Heart right ventricle (tissue), 16 donors: ENCODE measurements at places on chromosomes 2 and 18. TPM values are rescaled to one million over a fixed set of nuclear protein-coding genes. Genes with fewer than 3 reads are reported as not detected.

Gene ASXL2
- total RNA-seq, result 33.4 TPM

Gene CD8B2
- total RNA-seq, result not detected

Gene CCDC74B
- total RNA-seq, result 0.73 TPM

Gene SOX11
- total RNA-seq, result 1.9 TPM

Gene GLI2
- total RNA-seq, result 1.0 TPM

Gene SH3RF3
- total RNA-seq, result 9.0 TPM

Gene POTEI
- total RNA-seq, result not detected

Gene SLC8A1
- total RNA-seq, result 876 TPM

Gene NPHP1
- 4.6 TPM for total RNA-seq

DNA sequence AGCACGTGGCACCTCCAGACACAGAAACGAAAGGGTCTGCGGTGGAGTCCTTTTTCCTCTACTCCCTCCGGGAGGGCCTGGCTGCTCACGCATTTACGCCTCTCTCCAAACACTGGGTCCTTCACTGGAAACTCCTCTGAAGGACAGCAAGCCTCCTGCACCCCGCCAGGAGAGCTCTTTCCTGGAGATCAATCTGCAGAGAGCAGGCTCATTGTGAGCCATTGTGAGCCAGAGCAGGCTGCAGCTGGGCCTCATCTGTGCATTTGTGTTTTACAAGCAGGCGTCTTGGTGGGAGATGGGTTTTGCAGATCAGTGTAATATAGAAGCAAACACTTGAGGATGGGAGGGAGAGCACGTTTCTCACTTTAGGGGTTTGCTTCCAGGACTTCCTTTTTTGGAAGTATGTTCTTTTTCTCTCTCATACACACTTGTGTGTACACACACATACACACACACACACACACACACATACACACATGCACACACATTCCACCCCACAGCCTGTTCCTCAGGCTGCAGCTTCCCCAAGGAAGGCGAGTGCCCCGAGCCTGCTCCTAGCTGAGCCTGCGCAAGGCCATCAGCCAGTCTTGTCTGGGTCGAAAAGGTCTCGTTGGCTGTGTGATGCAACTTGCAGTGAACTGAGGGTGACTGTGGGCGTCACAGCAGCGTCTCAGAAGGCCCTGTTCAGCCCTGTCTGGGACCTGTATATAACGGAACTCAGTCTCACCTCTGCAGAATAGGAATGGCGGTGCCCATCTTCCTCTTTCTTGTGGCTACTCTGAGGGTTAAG, 163.5 kb downstream of the GLI2 start:
- no peak for DNase-seq

DNA sequence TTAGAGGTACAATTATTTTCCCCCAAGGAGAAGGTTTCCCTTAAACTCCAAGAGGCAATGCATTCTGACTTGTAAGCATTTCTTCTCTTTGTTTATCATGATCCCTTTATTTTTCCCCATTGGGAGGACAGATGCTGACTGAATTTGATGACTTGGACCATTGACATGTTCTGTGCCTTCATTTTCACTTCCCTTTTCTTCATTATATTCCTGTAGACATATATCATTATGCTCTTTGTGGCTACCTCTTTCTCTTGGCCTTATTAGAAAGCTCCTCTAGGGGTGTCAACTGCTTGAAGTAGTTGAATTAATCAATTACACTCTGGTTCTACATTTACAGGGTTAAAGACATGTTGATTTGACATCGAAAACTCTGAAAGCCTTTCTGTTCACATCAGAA, 330.0 kb upstream of the DCC start:
- DNase-seq, result no peak

DNA sequence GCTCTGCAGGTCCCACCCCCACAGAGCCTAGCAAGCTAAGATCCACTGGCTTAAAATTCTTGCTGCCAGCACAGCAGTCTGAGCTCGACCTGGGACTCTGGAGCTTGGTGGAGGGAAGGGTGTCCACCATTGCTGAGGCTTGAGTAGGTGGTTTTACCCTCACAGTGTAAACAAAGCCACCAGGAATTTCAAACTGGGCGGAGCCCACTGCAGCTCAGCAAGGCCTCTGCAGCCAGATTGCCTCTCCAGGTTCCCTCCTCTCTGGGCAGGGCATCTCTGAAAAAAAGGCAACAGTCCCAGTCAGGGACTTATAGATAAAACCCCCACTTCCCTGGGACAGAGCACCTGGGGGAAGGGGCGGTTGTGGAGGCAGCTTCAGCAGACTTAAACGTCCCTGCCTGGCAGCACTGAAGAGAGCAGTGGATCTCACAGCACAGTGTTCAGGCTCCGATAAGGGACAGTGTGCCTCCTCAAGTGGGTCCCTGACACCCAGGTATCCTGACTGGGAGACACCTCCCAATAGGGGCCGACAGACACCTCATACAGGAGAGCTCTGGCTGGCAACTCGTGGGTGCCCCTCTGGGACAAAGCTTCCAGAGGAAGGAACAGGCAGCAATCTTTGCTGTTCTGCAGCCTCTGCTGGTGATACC, 20.0 kb upstream of the NEMP2 start:
- DNase-seq, result no peak

DNA sequence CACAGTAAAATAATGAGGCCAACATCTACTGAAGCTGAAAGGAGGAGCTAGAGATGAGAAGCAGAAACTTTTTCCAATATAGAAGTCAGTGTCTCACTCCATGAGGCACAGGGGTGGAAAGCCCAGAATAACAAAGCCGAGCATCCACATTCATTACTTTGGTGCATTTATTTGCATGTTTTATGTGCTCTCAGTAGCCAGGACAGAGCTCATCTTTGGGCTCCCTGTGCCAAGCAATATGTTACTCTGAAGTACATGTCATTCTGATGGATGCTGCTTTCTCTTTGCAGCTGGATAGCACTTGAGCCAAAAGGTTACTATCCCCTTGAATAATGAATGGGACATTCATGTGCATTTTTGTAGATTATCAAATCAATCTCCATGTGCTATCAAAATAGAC, 338.6 kb upstream of the SOX11 start:
- no peak for DNase-seq

GRCh38 chr18:75562216-75562615, 134.7 kb upstream of the SMIM21 start:
- DNase-seq, result no peak

DNA sequence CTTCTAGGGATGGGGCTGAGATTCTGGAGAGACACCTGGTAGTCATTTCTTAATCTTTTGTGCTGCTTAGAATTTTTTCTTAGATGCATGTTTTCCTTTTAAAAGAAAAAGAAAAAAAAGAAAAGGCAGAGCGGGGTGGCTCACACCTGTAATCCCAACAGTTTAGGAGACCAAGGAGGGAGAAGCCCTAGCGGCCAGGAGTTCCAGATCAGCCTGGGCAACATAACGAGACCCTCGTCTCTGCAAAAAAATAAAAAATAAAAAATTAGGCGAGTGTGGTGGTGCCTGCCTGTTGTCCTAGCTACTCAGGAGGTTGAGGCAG, 46.0 kb upstream of the ATP6V1B1 start:
- no peak for DNase-seq

DNA sequence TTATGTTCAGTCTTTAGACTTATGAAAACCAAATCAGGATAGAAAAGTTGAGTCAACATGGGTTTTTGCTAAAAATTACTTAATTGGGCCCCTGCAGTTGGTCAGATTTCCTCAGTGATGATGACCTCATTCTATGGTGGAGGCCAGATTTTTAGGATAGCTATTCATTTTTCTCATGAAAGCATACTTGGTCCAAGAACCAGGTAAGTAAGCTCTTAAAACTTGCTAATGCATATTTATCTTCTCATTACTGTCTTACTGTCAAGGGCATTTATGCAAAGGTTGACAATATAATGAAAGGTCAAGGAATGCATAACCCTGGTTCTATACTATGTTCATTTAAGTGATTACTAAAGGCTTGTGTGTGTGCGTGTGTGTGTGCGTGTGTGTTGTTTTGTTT, 650.6 kb downstream of the SATB2 start:
- no peak for DNase-seq

DNA sequence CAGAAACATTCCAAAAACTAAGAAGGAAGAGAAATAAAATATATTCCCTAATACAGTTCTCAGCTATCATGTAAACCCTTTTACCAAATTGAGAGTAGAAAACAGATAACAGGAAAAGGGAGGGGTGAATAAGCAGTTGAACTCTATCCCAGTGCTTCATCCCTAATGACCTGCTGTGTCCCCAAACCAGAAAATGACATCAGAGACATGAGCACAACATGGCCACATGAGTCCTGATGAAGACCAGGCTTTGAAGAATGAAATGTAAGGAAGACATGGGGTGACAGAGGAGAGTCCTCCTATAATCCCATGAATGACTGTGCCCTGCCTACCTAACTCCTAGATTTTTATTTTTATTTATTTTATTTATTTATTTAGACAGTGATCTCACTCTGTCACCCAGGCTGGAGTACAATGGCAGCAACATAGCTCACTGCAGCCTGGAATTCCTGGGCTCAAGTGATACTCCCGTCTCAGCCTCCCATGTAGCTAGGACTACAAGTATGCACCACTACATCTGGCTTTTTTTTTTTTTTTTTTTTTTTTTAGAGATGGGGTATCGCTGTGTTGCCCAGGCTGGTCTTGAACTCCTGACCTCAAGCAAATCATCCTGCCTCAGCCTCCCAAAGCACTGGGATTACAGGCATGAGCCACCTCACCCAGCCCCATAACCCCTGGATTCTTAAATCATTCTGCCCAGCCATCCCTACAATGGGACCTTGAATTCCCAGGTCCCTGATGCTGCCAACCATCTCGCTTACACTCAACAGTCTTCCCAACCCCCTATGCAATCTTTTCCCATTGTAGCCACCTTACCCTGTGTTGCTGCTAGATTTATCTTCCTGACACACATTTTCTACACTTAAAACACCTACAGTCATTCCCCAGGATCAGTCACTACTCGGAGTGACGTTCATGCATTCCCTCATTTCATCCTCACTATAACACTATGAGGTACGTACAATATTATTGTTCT, 64.5 kb downstream of the ANKRD44 start:
- no peak for DNase-seq

DNA sequence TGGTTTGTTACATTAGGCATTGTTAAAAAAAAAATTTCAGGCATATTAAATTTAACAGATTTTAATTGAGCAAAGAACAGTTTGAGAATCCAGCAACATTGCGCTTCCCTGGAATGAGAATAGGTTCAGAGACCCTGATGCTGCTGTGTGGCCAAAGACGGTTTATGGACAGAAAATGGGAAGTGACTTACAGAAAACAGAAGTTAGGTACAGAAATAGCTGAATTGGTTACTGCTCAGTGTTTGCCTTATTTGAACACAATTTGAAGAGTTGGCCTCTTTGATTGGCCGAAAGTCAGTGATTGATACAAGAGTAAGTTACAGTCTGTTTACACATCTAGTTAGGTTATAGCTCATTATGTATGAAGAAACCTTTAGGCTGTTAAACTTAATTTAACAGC, 6.0 kb upstream of the NEDD4L start:
- DNase-seq, result no peak

- no peak for DNase-seq
Measured at GRCh38 chr2:162890690-162891311, 52.2 kb upstream of the KCNH7 start.

GRCh38 chr2:237448626-237449025, 34.7 kb upstream of the COL6A3 start:
- DNase-seq, result no peak

- DNase-seq, result no peak
Measured at GRCh38 chr2:240989451-240990265, 8.8 kb upstream of the SNED1 start.

- no peak for DNase-seq
Measured at GRCh38 chr2:9473308-9473984, 905 bp upstream of the IAH1 start.

DNA sequence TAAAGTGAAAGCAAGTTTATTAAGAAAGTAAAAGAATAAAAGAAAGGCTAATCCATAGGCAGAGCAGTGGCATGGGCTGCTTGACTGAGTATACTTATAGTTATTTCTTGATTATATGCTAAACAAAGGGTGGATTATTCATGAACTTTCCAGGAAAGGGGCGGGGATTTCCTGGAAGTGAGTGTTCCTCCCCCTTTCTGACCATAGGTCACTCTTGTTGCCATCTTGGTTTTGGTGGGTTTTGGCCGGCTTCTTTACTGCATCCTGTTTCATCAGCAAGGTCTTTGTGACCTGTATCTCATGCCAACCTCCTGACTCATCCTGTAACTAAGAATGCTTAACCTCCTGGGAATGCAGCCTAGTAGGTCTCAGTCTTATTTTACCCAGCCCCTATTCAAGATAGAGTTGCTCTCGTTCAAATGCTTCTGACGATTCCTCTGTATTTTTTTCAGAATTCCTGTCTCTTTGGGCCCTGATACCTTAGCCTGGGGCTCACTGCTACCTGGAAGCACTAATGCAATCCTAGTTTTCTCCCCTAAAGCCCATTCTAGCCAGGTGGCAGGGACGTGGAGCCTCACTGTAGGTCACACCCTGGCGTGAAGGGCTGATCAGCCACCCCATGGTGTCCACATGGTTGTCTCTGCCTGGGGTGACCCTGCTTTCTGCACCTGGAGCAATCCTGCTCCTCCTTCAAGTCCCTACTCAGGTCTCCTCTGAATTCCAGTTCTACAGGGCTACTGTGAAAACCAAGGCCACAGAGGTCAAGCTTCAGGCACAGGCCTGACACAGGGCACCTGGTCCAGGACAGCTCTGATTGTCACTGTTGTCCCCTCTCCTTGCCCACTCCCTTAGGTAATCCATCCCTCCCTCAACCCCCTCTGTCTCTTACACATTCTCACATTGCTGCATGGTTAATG, 6.0 kb upstream of the SLC35F6 start:
- DNase-seq, result no peak

DNA sequence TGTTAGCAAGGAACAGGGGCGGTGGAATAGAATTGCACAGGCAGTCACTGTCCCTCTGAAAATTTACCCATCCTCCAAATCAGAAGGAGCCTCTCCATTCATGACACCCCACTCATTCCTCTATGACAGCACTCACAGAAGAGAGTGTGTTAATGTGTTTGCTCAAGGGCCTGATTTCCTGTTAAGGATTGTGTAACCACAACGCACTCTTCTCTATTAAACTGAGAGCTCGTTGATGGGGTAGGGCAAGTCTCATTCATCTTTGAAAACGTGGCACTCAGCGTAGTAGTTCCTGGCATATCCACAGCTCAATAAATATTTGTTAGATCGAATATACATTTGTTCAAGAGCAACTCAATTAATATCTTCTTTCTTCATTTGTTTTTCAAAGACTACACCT, 106.4 kb downstream of the VAPA start:
- DNase-seq, result no peak

GRCh38 chr2:160910681-160911080, 249.5 kb upstream of the TANK start:
- DNase-seq, result no peak

DNA sequence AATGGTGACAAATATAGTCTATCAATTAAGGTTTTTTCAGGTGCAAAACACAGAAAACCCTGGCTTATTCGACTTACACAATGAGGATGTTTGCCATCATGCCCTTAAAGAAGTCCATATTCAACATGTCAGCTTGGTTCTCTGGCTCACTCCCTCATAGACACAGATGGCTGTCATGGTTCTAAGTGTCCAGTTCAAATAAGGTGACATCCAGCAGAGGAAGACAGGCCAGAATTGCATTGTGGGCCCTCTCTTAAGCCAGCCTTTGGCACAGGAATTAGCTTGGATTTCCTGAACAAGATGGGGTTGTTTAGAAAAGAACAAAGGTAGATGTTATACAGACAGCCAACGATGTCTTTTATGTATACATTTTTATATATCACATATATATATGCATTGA, 18.7 kb upstream of the SLC1A4 start:
- DNase-seq, result no peak

GRCh38 chr2:25720575-25720974, 47.2 kb upstream of the DTNB start:
- DNase-seq, result no peak

- DNase-seq, result no peak
Measured at GRCh38 chr2:95056461-95057459, 31.3 kb downstream of the MAL start.
